ENCODE measurements at places on chromosomes 4 and X.

DNA sequence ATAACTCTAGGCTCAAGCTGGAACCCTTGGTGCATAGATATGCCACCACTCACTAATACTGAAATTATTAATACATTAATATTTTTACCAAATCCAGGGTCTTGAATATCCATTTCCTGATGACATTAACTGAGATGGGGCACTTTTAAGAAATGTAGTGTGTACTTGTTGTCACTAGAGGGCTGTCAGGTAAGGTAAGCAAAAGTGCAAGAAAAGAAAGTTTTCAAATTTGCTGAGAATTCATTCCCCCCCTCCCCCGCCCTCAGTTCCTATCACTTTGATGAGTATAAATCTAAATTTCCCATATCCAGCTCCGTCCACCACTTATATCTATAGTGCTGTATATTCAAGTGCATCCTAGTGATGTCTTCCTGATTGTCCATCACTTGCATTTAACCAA is 20.5 kb upstream of the WDR44 start:
- DNase-seq: no peak

DNA sequence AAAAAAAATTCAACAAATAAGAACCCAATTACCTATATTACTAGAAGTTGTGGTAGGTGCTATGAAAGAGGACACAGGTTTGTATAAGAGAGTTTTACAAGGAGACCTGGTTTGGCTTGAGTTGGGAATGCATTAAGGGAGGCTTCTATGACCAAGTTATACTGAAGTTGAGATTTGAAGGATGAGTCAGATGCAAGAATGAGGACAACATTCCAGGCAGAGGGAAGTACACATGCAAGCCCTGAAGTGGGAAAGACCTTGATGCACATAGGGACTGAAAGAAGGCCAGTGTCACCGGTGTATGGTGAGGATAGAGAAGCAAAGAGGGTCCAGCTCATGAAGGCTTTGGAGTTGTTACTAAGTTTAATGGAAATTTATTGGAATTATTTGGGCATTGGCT is 52.2 kb downstream of the ANK2 start:
- no peak for DNase-seq

DNA sequence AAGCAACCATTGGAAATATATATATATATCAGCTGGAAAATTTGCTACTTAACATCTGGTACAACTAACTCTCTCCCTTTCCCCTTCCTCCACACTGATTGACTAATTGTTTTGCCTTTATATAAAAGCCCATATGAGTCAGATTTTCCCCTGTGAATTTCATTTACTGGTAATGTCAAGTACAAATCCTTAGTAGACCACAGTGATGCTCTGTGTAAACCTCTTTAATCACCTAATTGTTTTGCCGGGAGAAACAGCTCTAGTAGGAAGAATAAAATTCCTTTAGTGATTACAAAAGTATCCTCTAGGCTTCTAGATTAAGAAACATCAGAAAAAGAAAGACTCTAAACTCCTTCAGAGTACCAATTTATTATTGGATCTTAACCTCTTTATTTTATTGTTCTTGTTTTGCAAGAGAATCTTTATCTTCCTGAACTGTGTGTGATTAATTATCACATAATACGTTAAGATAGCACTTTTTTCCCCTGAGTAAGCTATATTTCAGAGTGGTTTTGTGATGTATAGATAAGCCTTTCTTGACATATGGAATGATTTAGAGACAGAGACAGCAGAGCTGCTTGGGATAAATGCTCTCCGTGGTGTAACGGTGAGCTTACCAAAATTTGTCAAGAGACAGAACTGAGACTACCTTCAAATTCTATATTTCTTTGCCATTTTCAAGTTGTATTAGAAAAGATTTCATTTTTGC is 1606.4 kb upstream of the TENM3 start:
- no peak for DNase-seq

- no peak for DNase-seq
Measured at GRCh38 chrX:47047989-47048388, 30.3 kb upstream of the RGN start.

GRCh38 chr4:168551211-168551610 is 54.4 kb downstream of the PALLD start:
- no peak for DNase-seq

DNA sequence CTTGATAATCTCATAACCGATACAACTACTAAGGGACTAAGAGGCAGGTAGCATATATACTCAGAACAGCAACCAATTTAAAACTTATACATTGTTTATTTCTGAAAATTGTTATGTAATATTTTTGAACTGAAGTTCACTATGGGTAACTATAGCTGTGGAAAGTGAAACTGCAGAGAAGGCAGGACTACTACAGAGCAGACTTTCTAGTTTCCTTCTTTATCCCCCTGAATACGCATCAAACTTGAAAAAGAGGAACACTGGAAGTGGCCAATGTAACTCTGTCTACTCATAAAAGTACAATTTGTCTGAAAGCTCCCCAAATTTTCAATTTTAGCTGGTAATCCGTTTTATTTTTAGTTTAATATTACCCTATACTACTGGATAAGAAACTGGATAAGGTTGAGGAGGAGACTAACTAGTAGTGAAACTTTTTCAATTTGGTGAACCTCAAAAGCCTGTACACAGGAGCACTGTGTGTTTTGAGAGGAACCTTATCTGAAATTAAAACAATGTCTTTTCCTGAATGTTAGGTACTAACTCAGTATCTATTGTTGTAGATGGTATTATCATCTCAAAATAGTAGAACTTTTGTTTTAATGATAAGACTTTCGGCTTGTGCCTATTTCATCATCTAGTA is 225.8 kb downstream of the GABRG1 start:
- no peak for DNase-seq

GRCh38 chrX:19630228-19630627 is 114.9 kb upstream of the MAP3K15 start:
- peak; percentile 16 for DNase-seq

GRCh38 chr4:53653484-53654053 is 62.3 kb upstream of the LNX1 start:
- no peak for DNase-seq

DNA sequence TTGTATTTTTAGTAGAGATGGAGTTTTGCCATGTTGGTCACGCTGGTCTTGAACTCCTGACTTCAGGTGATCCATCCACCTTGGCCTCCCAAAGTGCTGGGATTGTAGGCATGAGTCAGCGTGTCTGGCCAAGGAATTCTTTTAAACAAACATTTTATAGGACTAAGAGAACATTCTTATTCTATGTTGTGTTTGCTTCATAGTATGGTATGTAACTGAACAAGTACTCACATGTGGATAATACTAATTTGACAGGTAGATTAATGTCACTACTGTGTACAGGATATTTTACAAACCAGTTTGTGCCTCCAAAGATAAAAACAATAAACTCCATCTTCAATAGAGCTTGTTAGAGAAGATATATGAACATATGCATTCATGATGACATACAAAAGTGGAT is 1353.4 kb downstream of the PCDH7 start:
- DNase-seq: no peak

DNA sequence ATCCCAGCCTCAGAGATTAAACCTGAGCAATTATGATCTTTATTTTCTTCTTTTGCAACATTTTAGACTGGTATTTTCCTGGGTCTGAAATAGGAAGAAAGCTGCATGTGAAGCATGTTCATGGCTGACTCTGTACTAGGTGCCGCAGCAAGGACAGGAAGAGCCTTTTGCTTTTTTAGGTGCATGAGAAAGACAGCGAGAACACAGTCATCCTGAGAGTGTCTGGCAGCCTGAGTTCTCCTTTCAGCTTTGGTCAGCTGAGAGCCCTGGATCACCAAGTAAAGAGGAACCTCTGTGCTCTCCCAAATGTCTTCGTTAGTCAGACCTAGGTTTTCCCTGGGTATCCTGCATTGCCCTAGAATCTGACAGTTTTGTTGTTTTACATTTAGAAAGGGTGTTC is 29.8 kb downstream of the FAM149A start:
- peak; percentile 62 for DNase-seq

- DNase-seq: peak; percentile 77
Measured at GRCh38 chr4:74335341-74336021, 27.2 kb downstream of the EPGN start.

- DNase-seq: no peak
Measured at GRCh38 chr4:23654791-23655190, 235.1 kb downstream of the PPARGC1A start.

- no peak for DNase-seq
Measured at GRCh38 chr4:75666299-75666698, 6.9 kb downstream of the G3BP2 start.

DNA sequence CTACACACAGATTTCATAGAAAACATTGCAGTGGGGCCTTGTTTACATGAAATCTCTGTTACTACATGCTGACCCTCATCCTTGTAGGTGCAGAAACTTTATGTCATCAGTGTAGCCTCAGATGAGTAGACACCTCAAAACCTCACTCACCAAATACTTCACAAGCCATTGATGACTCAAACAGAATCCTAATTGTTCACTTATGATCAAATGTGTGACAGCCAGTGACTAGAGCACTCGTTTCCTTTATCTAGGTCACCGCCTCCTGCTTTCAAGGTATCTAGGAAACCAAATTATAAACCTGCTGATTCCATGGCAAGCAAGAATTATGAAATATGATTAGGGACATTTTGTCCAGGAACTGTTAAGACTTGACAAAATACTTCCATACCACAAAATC is 255.8 kb upstream of the GPRIN3 start:
- no peak for DNase-seq

GRCh38 chr4:107299646-107300045 is 263.5 kb upstream of the DKK2 start:
- no peak for DNase-seq

DNA sequence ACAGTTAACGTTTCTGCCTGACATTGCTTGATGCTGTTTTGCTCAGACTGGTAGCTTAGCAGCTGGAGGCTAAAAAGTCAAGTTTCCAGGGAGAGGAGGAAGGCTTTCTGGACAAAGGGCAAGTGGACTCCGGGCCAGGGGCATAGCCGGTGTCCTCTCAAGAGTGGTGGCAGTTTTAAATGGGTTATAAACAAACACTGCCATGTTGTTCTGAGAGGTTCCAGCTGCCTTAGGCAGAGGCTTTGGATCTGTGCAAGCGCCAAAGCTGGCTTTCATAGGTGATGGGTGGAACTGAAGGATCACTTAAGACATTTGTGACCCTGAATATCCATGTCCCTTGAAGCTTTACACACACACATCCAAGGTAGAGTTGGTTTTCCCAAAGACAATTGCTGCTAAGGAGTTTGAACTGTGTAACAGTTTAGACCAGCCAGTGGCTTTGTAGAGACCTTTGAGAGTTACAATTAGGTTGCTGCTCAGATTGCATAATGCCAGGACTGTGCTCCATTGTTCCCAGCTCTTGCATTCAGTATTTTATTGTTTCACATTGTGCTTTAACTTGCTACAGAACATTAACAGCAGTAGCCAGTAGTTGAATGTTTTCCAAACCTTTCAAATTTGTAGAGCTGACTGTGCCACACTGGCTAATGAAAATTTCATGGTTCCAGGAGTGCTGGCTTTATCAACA is 54.1 kb upstream of the AP1S2 start:
- no peak for DNase-seq

- no peak for DNase-seq
Measured at GRCh38 chr4:55411621-55412020, 15.9 kb downstream of the TMEM165 start.
